Right cardiac atrium (tissue), 5 donors: ENCODE measurements at places on chromosomes 11 and 22.
A peak's percentile ranks its signal among the peaks of the same experiment; 100 is the strongest.

- DNase-seq = no peak
Observed at GRCh38 chr11:78418584-78419211, 1.1 kb upstream of the GAB2 start.

- no peak for DNase-seq
Observed at GRCh38 chr11:11003226-11003625, 145.4 kb upstream of the ZBED5 start.

DNA sequence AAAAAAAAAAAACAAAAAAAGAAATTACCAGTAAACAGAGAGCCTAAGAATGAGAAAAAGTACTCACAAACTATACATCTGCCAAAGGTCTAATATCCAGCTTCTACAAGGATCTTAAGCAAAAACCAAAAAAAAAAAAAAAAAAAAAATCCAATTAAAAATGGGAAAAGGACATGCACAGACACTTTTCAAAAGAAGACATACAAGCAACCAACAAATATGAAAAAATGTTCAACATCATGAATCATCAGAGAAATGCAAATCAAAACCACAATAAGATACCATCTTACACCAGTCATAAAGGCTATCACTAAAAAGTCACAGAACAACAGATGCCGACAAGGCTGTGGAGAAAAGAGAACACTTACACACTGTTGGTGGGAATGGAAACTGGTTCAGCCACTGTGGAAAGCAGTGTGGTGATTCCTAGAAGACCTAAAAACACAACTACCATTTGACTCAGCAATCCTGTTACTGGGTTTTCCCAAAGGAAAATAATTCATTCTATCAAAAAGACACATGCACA lies 18.3 kb downstream of the MS4A6A start:
- DNase-seq = no peak

- no peak for DNase-seq
Observed at GRCh38 chr22:29456211-29456671, 17.9 kb downstream of the RFPL1 start.

- no peak for DNase-seq
Observed at GRCh38 chr11:112785719-112786118, 175.5 kb upstream of the NCAM1 start.

DNA sequence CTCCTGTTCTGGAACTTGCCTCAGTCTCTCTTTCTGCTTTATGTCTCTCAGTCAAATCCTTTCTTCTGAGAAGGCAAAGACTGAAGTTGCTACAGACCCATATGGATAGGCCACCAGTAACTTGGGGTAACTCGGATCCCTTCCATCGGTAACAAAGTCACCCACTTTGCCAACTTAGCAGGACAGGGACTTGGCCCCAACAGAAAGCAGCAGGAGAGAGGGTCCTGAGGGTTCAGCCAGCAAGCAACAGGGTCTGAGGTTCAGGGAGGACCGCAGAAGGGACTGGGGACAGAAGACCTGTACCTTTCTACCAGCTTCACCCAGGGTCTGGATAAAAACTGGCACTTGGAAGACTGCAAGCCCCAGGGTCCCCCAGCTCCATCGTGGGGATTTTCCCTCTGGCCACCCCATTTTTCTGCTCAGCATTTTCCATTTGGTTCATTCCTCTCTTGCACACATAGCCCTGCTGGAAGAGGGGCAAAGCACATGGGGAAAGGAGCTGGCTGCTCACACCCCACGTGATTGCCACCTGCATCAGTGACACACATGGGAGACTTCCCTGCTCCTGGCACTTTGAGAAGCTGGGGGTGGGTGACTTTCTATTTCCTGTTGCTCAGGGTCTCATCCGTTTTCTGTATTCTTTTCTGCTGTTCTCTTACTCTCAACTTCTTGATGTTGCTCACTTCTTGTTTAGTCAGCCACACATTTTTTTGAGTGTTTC lies 34.6 kb upstream of the GNAZ start:
- no peak for DNase-seq

DNA sequence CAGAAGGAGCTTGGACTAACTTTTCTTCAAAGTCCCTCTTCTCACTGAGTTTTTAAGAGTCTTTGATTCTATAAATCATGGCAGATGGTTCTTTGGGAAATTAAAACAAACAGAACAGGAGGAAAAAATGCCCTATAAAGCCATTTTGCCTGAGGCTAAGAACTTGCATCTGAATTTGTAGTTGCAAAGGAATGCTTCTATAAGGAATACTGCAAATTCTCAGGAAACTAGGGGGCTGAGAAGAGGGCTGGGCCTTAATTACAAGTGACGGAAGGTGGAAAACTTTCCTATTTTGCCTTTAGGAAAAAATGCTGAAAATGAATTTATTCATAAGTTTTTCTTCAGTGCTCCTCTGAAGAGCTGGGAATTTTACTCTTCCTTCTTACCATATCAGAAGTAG lies 90.0 kb upstream of the NARS2 start:
- no peak for DNase-seq

GRCh38 chr22:17754233-17754925 lies 19.9 kb downstream of the BID start:
- DNase-seq = no peak

GRCh38 chr11:132848336-132848735 lies 684.0 kb downstream of the OPCML start:
- no peak for DNase-seq

GRCh38 chr22:27629908-27630673 lies 171.5 kb downstream of the MN1 start:
- DNase-seq = no peak

- no peak for DNase-seq
Observed at GRCh38 chr22:42805998-42806830, 50.9 kb downstream of the ARFGAP3 start.

- no peak for DNase-seq
Observed at GRCh38 chr11:10310301-10310841, 5.5 kb downstream of the ADM start.

DNA sequence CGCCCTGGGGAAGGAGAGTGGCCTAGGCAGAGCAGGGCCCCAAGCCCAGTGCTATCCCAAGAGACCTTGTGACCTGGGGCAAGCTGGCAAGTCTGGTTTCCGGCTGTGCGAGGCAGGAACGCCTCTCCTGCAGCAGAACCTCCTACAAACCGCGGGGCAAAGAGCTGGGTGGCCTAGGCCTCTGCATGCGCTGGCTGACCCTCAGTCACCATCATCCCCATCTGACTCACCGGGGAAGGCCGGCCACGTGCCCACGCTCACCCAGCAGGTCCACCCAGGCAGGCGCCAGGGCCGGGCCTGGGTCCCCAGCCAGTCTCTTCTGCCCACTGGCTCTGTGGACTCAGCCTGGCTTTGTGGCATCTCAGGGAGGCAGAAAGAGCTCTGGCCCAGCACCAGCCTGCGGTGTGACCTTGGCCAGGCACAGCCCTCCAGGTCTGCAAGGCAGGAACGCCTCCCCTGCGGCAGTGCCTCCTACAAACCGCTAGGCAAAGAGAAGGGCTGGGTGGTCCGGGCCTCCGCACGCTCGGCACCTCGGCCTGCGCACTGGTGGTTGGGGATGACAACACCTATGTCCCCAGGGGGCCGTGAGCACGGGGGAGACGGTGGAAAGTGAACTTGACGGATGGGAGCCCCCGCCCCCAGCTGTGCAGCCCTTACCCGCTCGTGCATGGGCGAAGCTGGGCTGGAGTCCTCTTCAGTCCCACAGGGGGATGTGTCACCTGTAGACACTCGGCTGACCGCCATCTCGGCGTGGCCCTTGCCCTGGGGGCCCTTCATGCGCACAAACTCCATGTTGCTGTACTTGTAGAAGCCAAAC lies 38.2 kb downstream of the KIAA0930 start:
- no peak for DNase-seq

DNA sequence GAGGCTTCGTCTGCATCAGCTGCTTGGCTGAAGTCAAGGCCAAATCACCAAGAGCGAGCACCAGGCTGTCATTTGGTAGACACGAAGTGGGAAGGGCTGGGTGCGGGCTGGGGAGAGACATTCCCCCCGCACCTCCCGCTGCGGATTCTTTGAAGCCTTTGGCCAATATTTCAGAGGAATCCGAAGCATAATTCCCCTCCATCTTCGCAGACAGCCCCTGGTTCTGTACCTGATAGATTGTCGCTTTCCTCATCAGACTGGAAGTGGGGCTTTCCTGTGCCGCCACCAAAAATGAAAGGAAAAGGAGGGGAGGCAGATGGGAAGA lies 15.3 kb downstream of the BLID start:
- peak; percentile 44 for DNase-seq

DNA sequence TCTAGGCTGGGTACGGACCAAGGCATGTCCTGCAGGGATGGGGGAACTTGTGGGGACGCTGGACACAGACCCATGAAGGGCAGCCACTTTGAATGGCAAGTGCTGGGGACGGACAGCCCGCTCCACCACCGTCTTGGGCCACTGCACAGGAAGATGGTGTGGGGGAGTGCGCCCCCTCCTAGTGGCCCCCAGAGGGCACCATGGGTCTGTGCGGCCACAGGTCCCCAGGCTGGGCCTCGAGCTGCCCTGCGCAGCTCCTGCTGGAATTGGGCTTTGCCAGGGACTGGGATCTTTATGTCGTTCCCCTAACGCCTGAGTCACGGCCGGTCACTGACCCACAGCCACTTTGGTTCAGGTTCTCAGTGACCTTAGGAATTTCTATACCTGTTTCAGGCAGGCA lies 44.4 kb downstream of the NAT10 start:
- no peak for DNase-seq

GRCh38 chr22:31313366-31314147 lies 21.3 kb upstream of the PIK3IP1 start:
- DNase-seq = peak; percentile 84

GRCh38 chr11:128232588-128232987 lies 354.8 kb downstream of the ETS1 start:
- DNase-seq = no peak
